NCI-H2029 (cell line): ENCODE measurements at places on chromosomes 11 and 22.

DNA sequence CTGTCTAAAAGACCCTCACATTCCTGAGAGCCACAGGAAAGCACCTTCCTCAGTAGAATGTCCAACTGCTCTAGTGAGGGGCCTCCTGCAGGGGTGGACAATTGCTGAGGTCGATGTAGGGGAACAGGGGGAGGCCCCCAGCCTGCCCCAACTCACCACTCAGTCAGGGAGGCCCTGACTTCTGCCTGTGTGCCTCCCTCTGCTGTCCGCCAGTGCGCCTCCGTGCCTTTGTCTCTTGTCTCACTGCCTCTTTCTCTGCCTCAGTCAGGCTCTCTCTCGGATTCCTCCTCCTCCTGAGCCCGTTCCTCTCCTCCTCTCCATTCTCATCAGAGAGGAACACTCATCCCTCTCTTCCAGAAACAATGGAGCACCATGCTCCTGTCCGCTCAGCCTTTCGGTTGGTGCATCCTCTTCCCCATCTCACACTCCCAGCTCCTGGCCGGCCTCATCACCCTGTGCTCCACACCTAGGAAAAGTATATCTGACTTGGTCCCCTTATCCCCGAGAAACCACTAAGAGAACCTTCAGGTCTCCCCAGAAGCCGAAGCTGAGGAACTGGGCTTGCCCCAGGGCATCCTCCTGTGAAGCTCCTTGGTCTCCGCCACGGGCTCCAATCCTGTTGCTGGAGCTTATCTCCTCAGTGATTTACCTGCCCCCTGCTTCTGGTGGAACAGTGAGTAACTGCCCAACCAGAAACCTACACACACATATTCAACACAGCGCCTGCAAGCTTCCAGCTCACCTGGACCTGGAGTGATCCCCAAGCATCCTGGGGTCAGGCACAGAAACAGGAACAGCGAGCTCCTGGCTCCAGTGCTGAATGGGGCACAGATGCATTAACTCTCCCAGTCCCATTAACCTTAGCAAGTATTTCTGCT lies 2.3 kb downstream of the B3GAT1 start:
- DNase-seq = no peak

GRCh38 chr11:23206741-23207336 lies 346.6 kb upstream of the CCDC179 start:
- DNase-seq = no peak

DNA sequence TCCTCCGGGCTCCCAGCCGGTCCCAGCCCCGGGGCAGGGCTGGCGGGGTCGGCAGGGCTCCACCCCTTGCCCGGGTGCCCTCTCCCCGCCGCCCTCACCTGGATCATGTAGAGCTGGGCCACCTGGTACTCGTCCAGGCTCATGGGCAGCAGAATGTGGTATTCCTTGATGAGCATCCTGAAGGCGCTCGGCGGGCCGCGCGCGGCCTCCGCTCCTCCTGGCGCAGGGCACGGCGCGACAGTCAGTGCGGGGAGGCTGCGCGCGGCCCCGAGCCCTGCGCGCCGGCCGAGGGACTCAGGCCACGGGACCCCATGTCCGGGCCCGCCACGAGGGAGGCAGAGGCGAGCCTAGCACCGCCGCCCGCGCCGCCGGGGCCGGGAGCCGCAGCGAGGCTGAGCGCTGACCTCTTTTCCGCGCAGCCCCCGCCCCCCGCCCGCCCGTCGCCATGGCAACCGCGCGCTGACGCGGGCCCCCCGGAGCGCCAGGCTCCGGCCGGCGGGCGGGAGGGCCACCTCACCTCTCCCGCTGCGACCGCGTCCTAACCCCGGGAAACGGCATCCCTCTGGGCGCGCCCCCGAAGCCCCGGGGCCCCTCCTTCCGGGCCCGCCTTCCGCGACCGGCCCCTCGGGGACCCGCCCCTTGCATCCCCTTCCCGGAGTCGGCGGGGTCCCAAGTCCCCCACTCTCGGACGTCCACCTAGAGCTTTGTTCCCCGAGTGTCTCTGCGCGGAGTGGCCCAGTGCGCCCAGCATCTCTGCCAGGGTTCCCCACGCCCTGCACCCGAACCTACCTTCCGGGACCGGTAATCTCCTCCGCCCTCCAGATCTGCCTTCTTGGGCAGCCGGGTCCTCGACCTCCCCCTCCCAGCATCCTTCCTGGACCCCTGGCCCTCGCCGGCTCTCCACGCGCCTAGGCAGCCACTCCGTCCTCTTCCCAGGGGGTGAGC lies 886 bp downstream of the PITPNM1 start:
- DNase-seq = no peak

DNA sequence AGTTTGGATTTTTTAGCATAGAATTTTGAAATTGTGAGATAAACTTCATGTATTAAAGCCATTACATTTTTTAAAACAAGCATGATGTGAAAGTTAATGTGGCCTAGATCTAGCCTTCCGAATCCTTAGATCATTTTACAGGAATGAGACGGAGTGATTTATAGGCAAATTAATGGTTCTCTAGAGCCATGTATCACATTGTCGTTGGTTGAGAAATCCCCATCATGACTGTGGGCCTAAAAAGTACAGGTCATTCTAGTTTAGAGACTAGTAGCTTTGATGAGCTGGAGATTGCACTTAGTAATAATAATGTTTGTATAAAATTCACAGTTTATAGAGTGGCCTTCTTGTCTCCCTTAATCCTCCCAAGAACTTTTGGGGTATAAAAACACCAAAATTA lies 7.1 kb downstream of the EWSR1 start:
- DNase-seq = no peak

DNA sequence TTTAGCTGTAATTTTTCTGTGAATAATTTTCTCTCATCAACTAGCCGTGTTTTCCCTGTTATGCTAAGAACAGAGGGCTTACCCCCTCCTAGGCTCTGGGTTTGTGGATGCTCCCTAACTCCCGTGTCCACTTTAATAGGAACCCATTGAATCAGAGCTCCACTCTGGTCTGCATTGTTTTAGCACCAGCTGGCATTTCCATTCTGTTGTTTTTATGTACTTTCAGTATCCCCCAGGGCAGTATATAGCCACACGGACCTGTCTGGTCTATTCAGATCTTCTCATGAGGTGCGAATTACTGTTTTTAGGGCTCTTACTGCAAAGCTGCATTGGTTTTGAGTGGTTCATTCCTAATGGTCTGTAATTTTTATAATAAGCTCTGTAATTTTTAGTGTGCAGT lies 16.0 kb downstream of the POLD3 start:
- DNase-seq = no peak

DNA sequence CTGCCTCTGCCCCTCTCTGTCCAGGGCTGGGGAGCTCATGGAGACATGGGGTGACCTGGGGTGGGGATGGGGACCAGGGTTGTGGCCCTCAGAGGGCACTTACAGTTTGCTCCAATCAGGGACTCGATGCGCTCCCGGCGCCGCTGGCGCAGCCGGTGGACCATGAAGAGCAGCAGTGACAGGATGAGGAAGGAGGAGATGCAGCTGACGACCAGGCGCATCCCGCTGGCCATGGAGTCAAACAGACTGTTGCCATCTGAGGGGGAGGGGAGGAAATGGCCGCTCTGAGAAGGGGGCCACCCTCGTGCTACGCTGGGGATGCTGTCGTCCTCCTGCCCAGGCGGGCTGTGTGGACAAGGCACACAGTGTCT lies 80.5 kb downstream of the DGCR2 start:
- no peak for DNase-seq

- no peak for DNase-seq
Observed at GRCh38 chr22:37734964-37735451, 38.2 kb downstream of the TRIOBP start.
